ENCODE measurements at places on chromosomes 5 and 9. TPM values are rescaled to one million over a fixed set of nuclear protein-coding genes. Genes with fewer than 3 reads are reported as not detected.

Gene DNAH5
- total RNA-seq: 0.42 TPM

Gene TMC1
- not detected for total RNA-seq

Gene ABCA2
- 11.9 TPM for total RNA-seq

Gene CXCL14
- total RNA-seq: 8.5 TPM

Gene TMEM252
- not detected for total RNA-seq

Gene MIGA2
- total RNA-seq: 22.6 TPM

Gene FAM120A
- 59.6 TPM for total RNA-seq

Gene PLK2
- total RNA-seq: 226 TPM

Gene SH2D3C
- total RNA-seq: not detected

Gene GABRA6
- total RNA-seq: not detected

Gene GABRA1
- not detected for total RNA-seq

Gene SPAG8
- not detected for total RNA-seq
